ENCODE measurements at places on chromosomes 7 and 10.

GRCh38 chr10:109866995-109867635 is 56.2 kb downstream of the XPNPEP1 start:
- DNase-seq = no peak

GRCh38 chr10:1316809-1317143 is 260.6 kb downstream of the WDR37 start:
- DNase-seq = no peak

GRCh38 chr7:130084037-130084875 is 13.9 kb downstream of the KLHDC10 start:
- no peak for DNase-seq

GRCh38 chr10:50316695-50317648 is 65.7 kb upstream of the ASAH2 start:
- DNase-seq = no peak

DNA sequence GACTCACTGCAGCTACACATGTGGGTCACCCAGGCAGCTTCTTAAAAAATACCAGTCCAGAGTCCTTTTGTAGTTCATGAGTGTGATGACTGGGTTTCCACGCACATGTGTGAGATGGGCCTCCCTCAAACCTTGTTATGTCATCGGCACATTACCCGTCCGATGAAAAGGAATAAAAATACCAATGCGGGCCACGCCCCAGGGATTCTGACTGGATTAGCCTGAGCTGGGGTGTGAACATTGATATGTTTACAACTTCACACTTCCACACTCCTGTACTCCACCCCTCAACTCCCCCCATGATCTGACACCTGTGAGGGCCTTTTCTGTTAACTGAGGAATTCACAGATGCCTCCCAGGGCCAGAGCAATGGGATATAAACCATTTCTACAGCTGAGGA is 6.2 kb downstream of the SLC29A3 start:
- DNase-seq = no peak

DNA sequence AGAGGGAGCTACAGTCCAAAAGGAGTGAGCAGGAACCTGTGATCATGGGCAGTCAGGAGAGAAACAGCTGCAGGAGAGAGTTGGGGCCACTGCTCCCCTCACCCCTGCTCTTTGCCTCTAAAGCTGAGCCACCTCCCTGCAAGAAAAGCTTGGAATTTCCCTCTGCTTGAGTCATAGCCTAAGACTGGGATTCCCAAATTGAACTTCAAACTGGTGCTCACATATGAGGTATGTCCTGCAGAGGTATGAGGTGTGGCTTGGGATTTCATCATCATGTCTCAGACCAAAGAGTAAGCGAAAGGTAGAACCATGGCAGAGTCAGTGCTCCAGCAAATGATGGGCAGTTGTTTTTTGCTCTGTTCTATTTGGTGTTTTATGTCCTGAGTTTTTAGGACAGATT is 237.1 kb upstream of the NRP1 start:
- DNase-seq = no peak
